CD14-positive monocyte (primary cell): ENCODE measurements at places on chromosomes 2 and 18. TPM values are rescaled to one million over a fixed set of nuclear protein-coding genes. Genes with fewer than 3 reads are reported as not detected.

Gene PAIP2B
- 0.10 and 0.20 TPM in 2 replicates for polyA plus RNA-seq

Gene HOXD4
- not detected for polyA plus RNA-seq

Gene ALKAL2
- polyA plus RNA-seq, result not detected in 2 replicates

Gene GAREM1
- polyA plus RNA-seq, result 0.03 and 0.24 TPM in 2 replicates

- peaks cover 11% of the 10 kb centered on the region for H3K4me1 ChIP-seq
- H3K27ac ChIP-seq, result no peak overlapping the region
- H3K4me3 ChIP-seq, result no peak overlapping the region
Measured at GRCh38 chr2:88698027-88698413, 6.5 kb downstream of the RPIA start.

DNA sequence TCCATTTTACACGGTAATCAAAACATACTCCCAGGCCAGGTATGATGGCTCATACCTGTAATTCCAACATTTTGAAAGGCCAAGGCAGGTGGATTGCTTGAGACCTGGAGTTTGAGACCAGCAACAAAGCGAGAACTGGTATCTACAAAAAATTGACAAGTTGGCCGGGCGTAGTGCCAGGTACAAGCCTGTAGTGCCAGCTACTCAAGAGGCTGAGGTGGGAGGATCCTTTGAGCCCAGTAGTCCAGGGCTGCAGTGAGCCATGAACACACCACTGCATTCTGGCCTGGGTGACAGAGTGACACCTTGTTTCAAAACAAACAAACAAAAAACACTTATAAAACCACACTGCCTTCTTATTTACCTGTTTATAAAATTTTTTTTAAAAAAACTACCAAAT lies 80.8 kb downstream of the GAREM1 start:
- no peaks in the 10 kb centered on the region for H3K4me1 ChIP-seq
- H3K4me3 ChIP-seq, result no peak overlapping the region
- H3K36me3 ChIP-seq, result no peaks in the 10 kb centered on the region
- no peak for DNase-seq
- no peak overlapping the region for H3K27ac ChIP-seq

GRCh38 chr2:8278709-8279354 lies 403.0 kb upstream of the ID2 start:
- no peaks in the 10 kb centered on the region for H3K27me3 ChIP-seq
- H3K4me3 ChIP-seq, result no peak overlapping the region
- H3K4me1 ChIP-seq, result peaks cover 14% of the 10 kb centered on the region
- DNase-seq, result no peak

Gene TTLL4
- polyA plus RNA-seq, result 52.9 and 90.2 TPM in 2 replicates

Gene CD8A
- polyA plus RNA-seq, result 0.88 TPM

DNA sequence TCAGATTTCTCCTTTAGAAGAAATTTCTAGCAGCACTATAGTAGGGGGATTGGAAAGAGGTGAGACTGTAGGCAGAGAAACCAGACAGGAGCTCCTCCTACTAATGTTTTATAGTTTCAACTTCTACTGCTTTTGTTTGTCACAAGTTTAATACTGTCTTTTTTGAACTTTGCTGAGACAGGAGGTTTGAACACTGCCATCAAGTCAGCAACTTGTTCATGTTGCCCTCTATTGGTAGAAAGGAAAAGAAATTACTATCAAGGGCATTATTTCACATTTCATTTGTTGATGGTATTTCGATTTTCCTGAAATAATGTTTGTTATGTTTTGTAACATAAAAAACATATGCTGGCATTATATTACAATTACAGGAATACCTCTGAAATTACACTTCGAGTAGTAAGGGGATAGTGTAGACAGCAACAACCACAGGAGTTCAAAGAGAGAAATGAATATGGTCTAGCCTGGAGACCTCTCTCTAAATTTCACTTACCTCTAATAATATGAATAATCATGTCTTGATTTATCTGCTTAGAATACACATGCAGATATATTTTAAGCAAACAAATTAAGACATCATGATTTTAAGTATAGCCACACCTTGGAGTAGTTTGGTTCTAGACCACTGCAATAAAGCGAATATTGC lies 12.4 kb upstream of the CCDC88A start:
- H3K27ac ChIP-seq, result no peak overlapping the region
- peak; percentile 33 for DNase-seq
- no peaks in the 10 kb centered on the region for H3K4me1 ChIP-seq

Gene C2orf80
- not detected in 2 replicates for polyA plus RNA-seq

- H3K4me1 ChIP-seq, result no peaks in the 10 kb centered on the region
- H3K27me3 ChIP-seq, result no peaks in the 10 kb centered on the region
Measured at GRCh38 chr18:3151399-3152264, 68.1 kb downstream of the MYOM1 start.

DNA sequence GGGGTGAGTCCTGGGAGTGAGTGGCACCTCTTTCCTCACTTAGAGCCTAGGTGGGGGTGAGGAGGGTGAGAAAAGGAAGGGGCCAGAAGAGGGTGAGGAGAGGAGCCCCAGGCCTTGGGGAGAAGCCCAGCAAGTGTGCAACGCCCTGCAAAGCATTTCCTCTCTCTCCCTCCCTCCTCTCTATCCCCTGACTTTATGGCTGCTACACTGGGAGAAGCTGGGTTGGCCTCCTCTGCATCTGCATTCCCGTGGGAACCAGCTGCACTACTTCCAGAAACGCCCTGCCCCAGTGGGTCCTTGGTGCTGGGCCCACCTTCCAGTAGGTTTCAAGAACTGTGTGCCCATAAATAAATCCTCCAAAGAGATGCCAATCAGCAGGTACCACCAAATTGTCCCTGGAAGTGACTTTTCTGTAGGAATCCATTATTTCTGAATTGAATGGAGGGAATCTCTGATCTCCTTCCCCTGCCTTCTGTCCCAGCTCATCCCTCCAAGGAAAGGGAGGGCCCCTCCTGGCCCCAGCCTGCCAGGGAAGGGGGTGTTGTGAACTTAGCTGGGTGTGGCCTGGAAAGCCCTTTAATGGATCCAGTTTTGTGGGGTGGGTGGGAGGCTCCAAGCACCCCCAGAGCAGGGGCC lies 95.7 kb upstream of the BOD1L2 start:
- H3K27ac ChIP-seq, result no peak overlapping the region
- H3K27me3 ChIP-seq, result no peaks in the 10 kb centered on the region
- no peaks in the 10 kb centered on the region for H3K4me1 ChIP-seq

DNA sequence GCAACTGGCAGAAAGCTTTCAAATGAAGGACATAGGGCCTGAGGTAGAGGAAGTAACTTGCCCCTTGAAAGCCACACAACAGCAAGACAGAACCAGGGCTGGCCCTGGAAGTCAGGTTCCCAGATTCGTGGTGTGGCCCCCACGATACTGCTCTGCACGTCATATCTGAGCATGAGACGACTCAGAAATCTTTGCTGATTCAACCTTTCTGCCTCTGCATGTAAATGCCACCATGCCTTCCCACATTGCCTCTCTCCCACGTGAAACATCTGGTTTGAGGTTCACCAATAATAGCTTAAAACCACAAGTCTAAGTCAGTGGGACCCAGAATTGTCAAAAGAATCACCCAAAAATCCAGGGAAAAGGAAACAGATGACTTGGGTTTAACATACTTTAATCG lies 214.0 kb upstream of the TRIB2 start:
- peak; percentile 38 for DNase-seq
- H3K36me3 ChIP-seq, result no peaks in the 10 kb centered on the region
- peak overlapping the region; percentile 51 for H3K27ac ChIP-seq
- no peaks in the 10 kb centered on the region for H3K27me3 ChIP-seq
- H3K4me3 ChIP-seq, result no peak overlapping the region

- H3K36me3 ChIP-seq, result peaks cover 22% of the 10 kb centered on the region
- H3K27ac ChIP-seq, result peak within 1 kb of the TSS; percentile 97
- peak within 1 kb of the TSS; percentile 98 for H3K4me3 ChIP-seq
- peak; percentile 93 for DNase-seq
- no peaks in the 10 kb centered on the region for H3K27me3 ChIP-seq
Measured at GRCh38 chr2:184598316-184599053, at the start of gene ZNF804A. Gene ZNF804A, plus strand, starts transcription at chr2:184598529. Its CDS starts 431 bp downstream, at chr2:184598960.

- no peaks in the 10 kb centered on the region for H3K27me3 ChIP-seq
- no peak overlapping the region for H3K27ac ChIP-seq
- no peaks in the 10 kb centered on the region for H3K36me3 ChIP-seq
- DNase-seq, result no peak
Measured at GRCh38 chr18:36511791-36512352, 214.4 kb downstream of the FHOD3 start.
